ENCODE measurements at places on chromosomes 13 and 19.

DNA sequence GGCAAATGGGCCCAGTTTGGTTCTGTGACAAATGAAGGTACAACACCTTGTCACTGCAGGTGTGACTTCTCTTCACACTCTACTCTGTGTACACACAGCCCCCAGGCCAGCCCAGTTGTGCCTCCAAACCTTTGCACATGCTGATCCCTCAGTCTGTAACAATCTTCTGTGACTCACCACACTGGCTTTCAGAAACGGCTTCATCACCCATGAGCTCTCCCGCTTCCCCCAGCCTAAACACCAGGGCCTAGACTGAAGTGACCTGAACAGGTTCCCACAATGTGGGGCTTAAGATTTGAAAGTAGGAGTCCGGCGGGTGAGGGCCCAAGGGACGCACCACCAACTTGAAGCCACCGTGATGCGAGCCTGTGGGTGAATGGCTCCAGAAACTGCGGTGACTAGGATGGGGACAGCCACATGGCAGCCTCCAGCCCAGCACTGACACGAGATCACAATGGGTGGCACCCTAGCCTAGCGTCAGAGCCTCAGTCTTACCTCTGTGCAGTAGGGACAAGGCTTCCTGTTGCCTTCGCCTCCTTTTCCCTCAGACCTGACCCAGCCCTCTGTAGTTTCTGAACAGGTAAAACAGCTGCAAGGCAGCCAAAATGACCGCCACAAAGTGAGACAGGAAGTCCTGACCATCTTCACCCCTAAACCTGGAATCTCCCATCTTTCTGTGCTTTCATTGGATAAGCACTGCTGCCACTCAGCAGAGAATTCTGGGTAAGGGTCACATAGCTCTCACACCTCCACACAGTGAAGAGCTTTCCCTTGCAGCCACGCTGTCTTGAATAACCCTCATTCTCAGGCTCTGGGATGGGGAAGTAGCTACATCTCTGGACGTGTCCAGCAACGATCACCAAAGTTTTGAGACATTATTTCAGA lies 34.2 kb upstream of the ZNF599 start:
- no peak for DNase-seq

GRCh38 chr13:77919246-77919920 lies 752 bp upstream of the EDNRB start:
- DNase-seq = peak; percentile 67

GRCh38 chr19:10602330-10603083 lies 15.4 kb upstream of the AP1M2 start:
- peak; percentile 88 for DNase-seq

DNA sequence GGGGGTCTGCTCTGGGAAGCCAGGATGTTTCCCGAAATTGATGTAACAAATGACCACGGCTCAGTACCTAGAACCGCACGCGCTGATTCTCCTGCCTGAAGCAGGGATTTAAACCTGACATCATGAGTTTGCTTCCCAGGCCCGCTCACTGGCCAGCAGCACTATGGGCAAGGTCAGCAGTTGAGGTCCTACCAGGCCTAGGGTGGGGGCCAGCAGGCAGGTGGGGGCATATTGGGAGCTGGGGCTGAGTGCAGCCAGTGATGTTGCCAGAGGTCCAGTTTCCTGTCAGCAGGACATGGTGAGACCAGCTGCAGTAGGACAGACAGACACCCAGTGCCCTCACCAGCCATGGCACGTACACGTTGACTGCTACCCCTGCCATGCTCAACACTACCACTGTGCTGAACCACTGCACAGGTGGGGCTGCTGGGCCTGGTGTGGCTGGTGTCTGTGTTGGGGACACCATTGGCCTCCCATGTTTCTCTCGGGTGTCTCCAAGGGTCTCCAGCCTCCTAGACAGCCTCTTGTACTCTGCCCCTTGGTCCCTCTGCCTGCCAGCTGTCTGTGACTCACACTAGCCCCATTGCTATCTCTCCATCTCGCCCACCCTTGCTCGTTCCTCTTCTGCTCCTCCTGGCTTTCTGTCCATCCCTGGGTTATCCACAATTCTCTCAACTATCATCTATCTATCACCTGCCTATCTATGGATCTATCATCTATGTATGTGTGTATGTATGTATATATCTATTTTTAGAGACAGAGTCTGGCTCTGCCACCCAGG lies 1.1 kb upstream of the C19orf85 start:
- no peak for DNase-seq

GRCh38 chr13:112658808-112659207 lies 31.0 kb upstream of the ATP11A start:
- DNase-seq = no peak

DNA sequence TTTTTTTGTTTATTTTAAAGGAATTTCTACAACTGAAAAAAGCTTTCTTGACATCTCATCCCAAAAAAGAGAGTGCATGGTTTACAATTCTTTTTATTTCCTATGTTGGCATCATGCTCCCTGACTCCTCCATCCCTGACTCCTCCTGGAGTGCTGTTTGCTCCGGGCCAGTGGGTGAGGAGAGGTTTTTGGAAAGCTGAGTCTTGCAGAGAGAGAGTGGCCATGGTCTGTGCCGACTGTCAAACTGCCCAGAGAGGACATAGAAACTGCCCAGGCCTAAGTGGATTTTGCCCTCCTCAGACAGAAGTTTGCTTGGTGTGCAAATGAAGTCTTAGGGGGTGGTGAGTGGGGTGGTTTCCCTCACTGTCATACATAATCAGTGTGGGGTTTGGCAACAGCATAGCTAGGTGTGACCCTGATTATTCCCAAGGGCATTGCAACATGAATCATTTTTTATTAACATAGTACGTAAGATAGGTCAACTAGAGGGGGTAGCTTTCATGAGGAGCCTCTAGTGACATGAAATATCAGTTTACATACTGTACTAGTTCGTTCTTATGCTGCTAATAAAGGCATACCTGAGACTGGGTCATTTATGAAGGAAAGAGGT lies 179.8 kb upstream of the UBL3 start:
- no peak for DNase-seq

DNA sequence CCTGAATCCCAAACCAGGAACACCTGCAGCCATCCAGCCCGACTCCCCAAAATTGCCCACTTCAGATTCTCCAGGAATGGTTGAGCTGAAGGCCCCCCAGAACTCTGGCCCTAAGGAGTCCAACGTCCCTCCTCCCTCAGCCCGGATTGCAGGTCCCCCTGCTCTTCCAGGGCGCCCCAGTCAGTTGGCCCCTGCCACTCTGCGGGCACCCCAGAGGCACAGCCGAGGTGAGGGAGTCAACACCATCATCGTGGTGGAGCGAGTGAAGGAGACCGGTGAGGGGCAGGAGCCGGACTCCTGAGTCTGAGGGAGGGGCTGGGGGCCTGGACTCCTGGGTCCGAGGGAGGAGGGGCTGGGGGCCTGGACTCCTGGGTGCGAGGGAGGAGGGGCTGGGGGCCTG lies 2.2 kb downstream of the GFY start:
- DNase-seq = no peak

DNA sequence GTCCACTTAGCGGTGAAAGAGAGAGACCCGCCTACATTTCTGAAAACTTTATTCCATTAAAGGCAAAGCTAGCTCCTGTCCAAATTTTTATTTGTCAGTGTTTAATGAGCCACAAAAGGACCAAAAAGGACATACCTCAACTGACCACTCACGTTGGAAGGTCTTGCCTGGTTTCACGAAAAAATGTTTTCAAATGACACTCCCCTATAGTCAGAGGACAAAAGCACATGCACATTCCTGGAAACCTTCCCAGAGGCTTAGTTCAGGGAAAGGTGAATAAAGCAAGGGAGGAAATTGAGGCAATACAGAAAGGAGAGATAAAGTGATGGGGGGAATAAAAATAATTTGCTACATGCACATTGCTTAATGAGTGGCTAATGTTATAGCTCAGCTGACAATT lies 55.6 kb downstream of the DOCK9 start:
- DNase-seq = no peak

- no peak for DNase-seq
These were observed 18.6 kb upstream of the C13orf46 start for GRCh38 chr13:113992276-113993005.

DNA sequence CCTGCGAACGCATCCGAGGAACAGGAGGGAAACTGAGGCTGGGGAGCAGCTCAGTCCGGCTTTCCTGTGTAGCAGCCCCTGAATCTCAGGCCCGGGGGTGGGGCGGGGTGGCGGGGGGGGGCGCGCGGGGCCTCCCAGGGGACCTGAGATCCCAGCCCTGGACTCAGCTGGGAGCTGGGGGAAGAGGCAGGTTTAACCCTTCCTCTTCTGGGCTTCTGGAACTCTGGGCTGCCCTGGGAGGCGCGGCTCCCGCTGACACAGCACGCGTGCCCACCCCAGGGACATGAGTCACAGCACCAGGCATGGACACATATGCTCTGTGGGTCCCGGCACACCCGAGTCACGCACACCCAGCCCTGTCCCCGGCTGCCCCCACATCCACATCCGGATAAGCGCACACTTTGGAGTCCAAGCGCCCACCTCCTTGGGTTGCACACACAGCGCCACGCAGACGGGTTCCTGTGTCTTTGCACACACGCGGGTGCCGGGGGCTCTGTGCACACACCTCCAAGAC lies 3.5 kb upstream of the CIRBP start:
- DNase-seq = peak; percentile 78

GRCh38 chr19:30046522-30046921 lies 104.5 kb downstream of the URI1 start:
- DNase-seq = peak; percentile 39

DNA sequence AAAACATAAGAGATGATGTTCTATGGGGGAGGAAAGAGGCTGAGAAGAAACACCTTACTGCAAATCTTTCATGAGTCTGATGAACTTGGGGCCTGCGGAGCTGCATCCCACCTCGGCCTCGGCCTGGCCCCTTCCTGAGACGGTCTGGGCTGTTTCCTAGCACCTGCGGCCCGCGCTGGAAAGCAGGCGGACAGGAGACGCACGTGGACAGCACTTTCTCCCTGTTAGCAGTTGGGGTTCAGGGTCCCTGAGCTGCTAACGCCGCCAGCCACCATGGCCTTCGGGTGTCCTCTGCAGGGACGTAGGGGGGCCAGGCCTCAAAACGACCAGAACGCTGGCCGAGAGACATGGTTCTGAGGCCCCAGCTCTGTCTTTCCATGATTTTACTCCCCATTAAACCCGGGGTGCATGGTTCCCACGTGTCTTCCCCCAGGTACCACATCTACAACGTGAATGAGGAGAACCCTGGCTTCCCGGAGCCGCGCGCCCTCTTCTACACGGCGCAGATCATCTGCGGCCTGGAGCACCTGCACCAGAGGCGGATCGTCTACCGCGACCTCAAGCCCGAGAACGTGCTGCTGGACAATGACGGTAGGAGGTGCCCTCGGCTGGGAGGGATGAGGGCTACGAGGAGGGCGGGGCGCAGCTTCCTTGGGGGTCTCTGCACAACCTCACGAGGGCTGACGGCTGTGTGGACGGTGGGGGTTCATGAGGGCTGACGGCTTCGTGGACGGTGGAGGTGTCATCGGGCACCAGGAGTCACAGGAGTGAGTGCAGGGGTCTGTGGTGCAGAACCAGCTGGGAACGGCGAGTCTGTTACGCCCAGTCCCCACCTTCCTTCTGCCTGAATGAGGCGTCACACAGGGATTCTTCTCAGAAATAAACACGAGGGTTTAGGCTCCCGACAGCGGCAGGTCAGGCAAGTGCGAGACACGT lies 4.3 kb downstream of the GRK1 start:
- no peak for DNase-seq

GRCh38 chr13:60574735-60575134 lies 177.7 kb downstream of the TDRD3 start:
- DNase-seq = no peak

- no peak for DNase-seq
These were observed 21.0 kb downstream of the ITGBL1 start for GRCh38 chr13:101473458-101473857.

GRCh38 chr19:16235811-16236652 lies 38.3 kb downstream of the AP1M1 start:
- no peak for DNase-seq

GRCh38 chr13:89726690-89727435 lies 1620.6 kb upstream of the MIR17HG start:
- peak; percentile 17 for DNase-seq

DNA sequence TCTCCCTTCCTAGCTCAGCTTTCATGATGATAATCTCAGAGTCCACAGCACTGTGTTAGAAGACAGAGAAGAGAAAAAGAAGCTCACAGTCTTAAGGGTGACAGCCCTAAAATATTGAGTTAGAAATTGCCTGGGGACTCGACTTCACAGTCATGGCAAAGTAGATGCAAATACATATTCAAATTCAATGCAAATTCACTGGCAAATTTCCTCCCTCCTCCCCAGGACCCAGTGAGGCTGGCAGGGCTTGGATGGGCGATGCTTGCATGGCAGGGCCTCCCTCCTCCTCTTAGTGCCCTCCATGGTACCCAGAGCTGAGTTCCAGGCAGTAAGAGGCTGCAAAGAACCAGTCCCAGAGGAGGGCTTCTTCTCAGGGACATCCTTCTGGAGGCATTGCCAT lies 115.6 kb upstream of the UQCRFS1 start:
- DNase-seq = no peak

DNA sequence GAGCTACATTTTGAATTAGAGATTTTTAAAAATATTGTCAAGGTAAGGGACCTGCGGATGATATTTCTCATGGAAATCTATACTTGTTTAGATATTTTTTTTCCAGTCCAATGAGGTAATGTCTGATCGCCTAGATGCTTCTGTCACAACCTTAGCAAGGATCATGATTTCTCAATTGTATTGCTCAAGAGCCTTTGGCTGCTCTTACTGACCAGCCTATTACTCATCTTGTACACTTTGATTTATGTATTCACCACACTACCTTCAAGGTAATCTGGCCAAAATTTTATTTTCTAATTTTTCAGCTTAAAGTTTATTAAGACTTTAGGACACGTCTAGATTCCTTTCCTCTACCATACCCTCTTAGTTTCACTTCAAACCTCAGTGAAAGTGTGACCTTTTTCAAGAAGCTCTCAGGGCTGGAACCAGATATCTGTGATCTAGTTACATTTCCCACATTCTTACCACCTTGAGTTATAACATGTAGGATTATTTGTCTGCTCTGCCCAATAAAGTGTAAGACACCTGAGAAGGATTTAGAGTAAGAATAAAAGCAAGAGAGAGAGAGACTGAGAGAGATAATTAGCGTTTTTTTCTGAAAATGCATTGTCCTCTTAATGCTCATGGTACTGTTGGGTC lies 197.1 kb downstream of the ITGBL1 start:
- DNase-seq = no peak

DNA sequence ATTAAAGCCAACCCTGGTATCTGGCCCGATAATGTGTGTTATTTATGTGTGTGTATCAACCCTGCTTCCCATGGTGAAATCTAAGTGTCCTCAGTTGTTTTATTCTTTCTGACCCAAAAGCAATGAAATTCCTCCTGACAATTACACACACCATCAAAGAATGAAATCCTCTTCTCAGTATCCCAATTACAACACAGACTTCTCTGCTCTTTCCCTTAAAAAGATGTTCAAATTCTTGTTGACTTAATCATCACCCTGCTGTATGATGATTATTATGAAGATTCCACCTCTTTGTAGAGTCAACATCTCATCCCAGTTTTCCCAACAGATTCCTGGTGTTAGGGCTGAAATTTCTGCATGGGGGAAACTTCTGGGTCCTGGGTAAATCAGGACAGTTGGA lies 8.9 kb upstream of the TRPC4 start:
- no peak for DNase-seq
